ENCODE measurements at places on chromosomes 2 and 18.

DNA sequence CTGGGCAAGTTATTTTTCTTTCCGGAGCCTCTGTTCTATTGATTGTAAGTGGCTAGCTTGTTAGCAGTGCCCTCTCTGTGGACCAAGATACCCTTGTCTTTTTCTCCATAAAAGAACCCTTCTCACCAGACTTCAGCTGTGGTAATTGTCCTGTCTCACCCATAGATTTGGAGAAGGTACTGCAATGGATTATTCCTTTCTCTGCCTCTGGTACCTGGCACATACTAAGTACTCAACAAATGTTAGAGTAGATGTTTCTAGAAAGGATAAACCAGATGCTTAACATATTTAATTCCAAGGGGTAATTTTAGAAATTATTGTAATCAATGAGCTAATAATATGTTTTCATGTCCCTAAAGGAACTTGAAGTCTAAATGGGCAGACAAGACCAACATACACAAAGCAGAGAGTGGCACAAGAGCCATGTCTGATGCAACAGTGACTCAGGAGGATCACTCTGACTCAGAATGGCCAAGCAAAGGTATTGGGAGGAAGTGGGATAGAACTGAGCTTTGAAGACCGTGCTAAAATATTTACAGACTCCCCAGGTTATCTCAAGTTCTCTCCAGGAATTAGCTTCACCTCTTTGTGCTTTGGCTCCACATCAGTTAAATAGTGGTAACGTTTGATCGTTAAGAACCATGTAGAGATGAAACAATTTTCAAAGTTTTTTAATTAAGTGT lies 129.7 kb upstream of the OSR1 start:
- no peak for DNase-seq

GRCh38 chr2:42752816-42753813 lies 10.8 kb downstream of the OXER1 start:
- no peak for DNase-seq

GRCh38 chr2:88561646-88562388 lies 65.4 kb downstream of the EIF2AK3 start:
- DNase-seq, result no peak

DNA sequence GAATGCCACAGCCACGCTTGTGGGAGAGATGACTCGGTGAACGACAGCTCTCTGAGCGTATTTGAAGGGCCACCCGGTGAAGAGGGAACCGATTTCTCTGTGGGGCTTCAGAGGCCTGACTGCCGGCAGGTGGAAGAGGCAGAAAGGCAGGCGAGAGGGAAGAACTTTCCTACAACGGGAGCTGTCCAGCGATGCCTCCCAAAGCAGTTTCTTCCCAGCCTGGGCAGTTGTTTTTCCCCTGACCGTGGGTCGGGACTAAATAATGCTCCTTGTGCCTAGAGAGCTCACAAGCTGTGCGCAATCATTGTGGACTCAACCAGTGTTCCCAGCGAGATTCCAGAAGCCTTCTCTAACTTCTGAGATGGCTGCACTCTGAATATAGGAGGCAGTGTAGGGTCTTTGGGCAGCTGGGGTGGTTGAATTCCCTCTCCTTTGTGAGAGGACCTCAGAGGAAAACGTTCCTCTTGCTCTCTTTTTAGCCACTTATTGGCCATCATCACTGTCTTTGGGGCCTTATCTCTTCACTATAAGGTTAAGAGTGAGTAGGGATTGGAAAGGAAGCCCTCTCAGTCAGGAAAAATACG lies 710 bp downstream of the SEC11C start:
- DNase-seq, result no peak

- DNase-seq, result no peak
These were observed 20.3 kb downstream of the PER2 start for GRCh38 chr2:238267884-238268680.

GRCh38 chr2:19818039-19818438 lies 83.7 kb downstream of the TTC32 start:
- no peak for DNase-seq

- no peak for DNase-seq
These were observed 554.9 kb downstream of the PLCL1 start for GRCh38 chr2:198359308-198359707.

- DNase-seq, result no peak
These were observed 110.7 kb upstream of the OTX1 start for GRCh38 chr2:62939735-62940491.

DNA sequence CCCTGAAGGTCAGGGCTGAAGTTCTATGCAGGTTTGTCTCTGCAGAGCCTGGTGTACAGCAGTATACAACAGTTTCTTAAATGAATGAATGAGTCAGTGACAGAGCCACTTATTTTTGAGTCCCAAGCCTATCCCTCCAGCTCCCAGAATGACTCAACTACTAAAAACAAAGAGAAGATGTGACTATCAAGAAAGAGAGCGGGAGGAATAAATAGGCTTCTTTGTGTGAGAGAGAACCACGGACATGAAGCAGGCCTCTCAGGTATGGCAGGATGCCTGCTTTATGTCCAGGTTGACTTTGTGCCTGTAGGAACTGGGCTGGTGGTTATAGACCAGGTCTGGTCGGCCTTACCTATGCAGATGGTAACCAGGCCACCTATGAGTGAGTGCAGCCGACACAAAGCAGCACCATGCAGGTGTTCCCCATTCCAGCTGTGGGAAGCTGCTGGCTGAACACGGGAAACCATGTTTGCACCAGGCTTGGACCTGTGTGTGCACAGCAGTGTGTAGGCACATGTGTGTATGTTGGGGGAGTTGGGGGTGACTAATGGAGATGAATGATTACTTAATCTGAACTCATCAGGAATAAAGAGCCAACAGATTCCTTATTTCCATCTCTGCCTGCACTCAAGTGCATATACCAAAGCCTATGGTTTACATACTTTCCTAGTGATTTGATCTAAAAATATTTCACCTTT lies 171.0 kb downstream of the OSR1 start:
- DNase-seq, result no peak

- no peak for DNase-seq
These were observed 383.6 kb downstream of the DSEL start for GRCh38 chr18:67132919-67133318.

DNA sequence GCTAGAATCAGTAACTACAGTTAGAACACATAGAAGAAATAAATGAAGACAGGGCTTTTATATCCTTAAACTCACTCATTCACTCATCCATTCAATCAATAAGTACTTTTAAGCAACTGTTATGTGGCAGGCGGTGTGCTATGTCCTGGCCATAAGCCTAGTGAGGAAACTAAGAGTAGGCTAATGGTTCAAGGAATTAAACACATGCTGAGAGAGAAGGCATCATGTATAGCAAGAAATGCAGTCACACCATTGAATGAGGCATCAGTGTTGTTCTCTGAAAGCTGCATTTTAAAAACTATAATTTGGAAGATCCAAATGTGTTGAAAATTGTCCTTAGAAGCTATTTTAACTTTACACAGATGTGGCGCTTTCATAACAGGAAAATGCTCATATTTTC lies 86.5 kb upstream of the DTNA start:
- DNase-seq, result no peak

DNA sequence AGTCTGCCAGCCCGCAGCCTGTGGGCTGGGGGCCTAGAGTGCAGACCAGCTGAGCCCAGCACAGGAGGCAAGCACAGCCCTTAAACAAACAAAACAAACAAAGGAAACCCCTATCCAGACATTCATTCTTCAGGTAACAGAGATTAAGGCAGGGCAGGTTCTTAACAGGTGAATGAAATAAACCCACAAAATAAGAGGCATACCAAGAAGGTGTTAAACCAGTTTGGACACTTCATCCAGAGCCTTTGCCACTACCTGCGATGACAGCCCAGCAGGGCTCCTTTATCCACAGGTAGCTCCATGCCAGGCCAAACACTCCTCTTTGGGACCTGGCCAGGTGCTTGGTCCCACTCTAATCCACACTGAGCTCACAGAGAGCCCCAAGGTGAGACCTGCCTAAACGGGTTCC lies 209.7 kb upstream of the SIX2 start:
- no peak for DNase-seq

DNA sequence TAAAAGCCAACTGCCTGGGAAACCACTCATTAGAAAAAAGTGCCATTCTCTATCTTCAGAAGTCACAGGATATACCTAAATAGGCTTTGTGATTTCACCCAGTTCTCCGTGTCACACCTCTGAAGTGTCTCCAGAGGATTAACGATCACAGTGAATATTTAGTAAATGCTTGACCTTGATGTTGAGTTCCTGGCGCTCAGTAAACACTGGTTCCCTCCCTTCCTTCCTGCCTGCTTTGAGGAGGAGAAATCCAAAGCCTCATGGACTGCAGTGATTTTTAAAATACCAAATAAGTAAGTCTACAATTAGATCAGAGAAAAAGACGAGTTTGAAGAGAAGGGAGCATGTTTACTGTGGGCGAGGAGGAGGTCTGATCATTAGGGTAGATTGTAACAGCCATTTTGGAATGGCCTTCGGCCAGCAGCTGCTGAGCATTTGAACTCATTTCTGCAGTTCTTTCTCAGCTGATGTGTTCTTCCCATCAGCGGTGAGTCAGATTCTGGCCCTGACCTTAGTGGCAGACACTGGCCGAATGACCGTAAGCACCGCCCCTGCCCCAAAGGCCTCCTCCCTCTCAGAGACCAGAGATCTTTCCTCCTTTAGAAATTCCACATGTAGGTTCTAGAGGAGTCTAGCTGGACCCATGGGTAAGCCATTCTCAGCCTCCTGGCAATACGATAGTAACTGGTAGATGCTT lies 62.1 kb upstream of the SLC16A14 start:
- DNase-seq, result no peak

- peak; percentile 32 for DNase-seq
These were observed 1.2 kb downstream of the CNOT9 start for GRCh38 chr2:218569661-218570500.

DNA sequence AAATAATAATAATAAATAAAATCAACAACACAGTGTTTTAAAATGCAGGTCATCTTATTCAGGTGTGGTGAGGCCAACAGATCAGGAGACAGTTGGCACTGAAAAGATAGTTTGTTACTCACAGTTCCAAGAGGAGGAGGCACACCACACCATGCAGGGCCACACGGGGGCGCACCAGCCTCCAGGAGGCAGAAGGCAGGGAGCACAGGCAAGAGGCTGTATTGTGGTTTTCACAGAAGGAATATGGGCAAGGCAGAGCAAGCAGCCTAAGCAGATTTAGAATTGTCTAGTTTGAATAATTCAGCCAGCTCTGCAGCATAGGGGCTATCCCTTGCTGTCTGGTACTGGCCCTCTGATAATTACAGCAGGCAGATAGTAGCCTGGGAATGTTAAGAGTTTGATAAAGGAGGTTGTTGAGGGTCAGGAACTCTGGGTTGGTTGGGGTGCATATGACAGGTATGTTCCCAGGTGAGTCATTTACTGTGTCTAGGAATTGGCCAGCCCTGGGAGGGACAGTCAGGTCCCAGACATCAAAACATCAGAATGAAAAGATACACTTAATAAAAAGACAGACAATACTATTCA lies 31.3 kb downstream of the KIAA2012 start:
- DNase-seq, result no peak

- no peak for DNase-seq
These were observed 518.2 kb downstream of the NRXN1 start for GRCh38 chr2:50513724-50514123.

DNA sequence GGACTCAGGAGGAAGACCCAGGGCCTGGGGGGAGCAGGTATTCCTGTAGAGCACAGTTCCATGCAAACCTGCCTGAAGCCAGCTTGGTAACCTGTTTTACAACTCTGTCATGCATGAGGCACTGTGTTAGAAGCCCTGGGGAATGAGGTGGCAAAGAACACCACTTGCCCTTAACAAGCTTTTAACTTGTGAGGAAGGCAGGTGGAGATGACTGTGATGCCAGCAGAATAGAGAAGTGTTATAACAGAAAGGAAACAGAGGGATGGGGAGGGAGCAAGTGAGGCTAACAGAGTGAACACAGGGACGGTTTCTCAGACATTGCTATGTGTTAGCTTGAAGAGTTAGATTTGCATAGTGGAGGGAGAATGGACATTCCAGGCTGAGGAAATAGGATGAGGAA lies 11.5 kb upstream of the IL1A start:
- DNase-seq, result no peak

DNA sequence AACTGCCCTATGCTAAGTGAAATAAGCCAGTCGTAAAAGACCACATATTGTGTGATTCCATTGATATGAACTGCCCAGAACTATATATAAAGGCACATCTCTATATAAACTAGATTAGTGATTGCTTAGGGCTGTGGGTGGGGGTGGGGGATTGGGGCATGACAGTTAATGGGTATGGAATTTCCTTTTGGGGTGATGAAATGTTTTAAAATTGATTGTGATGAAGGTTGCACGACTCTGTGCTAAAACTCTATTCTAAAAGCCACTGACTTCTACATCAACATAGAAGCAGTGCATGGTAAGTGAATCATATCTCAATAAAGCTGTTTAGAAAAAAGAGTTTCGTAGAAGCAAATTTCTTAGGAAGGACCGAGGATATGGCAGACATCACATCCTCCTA lies 53.0 kb downstream of the CDCA7 start:
- no peak for DNase-seq

GRCh38 chr2:240728827-240729226 lies 37.2 kb downstream of the AQP12A start:
- no peak for DNase-seq

DNA sequence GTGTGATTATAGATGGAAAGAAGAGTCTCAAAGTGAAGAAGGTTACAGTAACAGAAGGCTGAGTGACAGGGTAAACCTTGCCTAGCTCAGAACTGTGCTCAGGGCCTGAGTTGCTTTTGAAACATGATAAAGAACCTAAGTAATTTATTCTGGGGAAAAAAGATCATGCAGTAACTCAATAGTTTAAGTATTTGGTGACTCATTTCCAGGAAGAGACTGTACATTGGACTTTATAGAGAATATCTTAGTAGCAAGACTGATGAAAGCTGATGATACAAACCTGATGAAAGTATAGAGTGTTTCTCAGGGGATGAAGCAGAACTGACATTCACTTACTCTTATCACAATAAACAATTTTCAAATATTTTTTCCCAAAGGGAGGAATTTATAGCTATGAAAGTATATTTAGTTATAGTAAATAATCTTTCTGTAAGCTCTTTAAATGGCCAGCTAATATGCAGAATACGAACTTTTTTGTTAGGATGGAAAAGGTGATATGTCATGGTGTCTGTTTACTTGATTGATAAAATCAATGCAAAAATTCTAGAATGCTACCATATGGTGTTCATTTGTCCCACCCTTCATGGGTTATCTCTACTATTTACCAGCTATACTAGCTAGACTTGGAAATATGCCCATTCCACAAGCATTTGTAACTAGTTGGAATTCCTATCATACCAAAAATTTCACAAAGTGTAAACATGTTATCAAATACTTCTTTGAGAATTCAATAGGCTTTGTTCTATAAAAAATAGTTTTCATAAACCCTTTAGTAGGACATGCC lies 1265.5 kb upstream of the ACVR2A start:
- no peak for DNase-seq

GRCh38 chr2:44218771-44219170 lies 50.1 kb downstream of the PPM1B start:
- no peak for DNase-seq

Measured in CD4-positive, alpha-beta T cell treated with Interleukin-12 subunit alpha and Interleukin-12 subunit beta, for 1 hour (primary cell).